NCI-H526 (cell line): ENCODE measurements at places on chromosomes 12 and 14.

GRCh38 chr12:103462675-103463074, 33.1 kb downstream of the C12orf42 start:
- DNase-seq: no peak

DNA sequence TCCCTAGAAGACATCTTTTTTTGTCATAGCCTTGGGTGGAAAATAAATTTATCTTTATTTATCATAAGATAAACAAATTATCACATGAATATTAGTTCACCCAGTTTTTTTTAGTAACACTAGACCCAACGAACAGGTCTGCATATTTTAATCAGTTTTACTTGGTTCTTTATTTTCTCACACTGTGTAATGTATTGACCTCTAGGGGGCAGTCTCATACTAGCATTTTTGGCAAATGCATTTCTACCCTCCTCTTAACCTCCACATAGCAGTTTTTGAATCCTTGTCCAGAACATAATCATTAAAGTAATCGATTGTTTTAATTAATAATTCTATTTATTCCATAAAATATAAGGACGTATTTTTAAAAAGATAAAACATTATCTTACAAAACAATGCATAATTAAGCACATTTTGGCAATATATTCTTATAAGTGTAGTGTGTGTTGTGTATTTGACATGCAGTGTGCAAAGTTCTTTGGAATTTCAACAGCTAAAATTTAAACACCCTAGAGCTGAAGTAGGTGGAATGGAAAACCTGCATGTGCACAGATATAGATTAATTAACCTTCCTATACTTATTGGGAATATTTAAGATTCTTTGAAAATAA, 31.6 kb upstream of the PTPRQ start:
- DNase-seq: no peak

DNA sequence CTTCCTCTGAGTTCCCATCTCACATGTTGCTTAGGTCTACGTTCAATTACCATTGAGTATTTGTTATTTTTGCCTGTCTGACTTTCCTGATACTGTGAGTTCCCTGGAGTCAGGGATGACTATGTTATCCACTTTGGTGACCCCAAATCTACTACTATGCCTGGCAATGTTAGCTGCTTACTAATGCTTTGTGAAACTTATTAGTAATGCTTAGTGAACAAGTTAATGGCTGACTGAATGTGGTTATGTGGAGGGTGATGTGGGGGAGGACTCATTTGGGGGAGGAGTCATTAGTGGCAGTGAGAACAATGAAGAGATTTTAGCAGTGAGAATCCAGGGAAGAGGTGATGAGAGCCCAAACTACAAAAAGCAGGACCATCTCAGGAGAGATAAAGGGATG, 121.6 kb downstream of the KTN1 start:
- no peak for DNase-seq

GRCh38 chr12:93729934-93730333, 52.8 kb downstream of the CRADD start:
- DNase-seq: no peak

DNA sequence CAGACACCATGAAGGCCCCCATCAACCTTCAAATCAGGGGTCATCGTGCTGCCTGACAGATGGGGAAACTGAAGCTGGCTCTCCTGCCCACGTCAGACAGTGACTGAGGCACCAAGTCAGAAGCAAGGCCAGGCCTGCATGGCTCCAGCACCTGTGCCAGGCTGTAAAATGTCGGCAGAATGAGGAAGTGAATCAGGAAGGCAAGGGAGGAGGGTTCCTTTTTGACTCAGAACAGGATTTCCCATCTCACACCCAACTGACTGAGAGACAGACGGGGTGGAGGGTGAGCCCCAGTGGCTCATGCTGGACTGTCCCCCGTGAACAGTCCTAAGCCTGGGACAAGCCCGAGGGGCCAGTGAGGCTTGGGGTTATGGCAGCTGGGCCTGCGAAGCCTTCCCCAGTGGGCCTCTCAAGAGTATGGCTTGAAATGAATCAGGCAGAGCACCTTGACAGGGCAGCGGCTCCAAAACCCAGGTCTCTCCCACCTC, 20.9 kb downstream of the SYNE3 start:
- no peak for DNase-seq

DNA sequence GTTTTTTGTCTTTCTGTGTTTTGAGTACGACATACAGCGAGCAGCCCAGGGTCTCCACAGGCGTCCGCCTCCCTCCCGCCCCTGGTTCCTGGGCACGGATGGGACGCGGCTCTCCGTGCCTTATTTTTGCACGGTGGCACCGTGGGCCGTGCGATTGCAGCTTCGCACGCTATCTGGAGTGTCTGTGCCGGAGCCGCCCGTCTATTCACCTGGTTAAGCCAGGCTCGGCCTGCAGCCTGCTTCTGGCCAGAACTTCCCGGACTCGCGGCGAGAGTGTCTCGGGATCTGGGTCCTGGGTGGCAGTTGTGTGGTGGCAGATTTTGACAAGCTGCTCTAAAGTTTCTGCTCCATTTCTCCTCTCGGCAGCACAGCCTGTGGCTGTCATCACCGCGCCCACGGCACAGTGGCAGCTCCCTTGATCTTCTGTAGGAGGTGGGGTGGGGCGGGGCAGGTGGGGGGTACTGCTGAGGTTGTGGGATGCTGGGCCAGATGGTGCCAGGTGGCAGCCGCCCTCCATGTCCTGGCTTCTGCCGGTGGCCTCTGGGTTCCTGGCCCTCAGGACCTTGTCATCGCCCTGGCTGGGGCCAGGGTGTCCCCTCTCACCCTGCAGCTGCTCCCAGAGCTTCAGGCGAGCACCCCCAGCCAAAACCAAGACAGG, 2.9 kb downstream of the MMP17 start:
- peak; percentile 62 for DNase-seq

GRCh38 chr12:11553871-11554533, 95.5 kb upstream of the ETV6 start:
- peak; percentile 86 for DNase-seq

DNA sequence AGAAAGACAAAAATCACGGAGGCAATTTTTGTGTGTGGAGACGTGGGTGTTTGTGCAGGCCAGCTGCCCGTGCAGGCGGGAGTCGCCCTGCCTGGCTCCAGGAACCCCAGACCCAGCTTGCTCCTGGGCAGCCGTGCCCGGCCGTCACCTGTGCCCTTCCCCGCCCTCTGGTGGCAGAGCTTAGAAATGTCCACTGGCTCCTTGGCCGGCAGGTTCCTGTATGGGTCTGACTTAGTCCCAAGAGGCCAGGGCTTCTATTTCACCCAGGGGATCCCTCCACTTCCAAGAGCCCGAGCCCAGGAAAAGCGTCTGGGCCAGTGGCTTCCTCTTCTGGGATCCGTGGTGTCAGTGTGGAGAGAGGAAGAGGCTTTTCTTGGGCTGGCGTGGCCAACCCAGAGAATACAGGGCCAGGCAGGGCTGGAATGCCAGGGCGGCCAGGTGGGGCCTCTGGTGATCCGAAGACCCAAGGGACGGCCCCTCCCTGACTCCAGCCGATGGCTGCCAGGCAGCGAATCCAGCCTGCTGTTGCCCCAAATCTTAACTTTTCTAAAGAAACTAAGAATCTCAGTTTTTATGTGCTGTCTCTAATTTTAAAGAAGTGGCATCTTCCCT, 120.9 kb downstream of the TMEM132C start:
- peak; percentile 27 for DNase-seq

DNA sequence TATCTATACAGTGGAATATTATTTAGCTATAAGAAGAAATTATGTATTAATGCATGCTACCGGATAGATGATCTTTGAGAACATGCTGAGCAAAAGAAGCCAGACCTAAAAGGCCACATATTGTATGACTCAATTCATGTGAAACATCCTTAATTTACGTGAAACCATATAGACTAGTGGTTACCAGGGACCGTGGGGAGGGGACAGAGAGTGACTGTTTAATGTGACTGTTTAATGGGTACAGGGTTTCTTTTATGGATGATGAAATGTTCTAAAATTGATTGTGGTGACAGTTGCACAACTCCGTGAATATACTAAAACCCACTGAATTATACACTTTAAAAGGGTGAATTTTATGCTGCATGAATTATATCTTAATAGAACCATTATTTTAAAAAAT, 8.5 kb upstream of the BCL7A start:
- DNase-seq: no peak

GRCh38 chr14:69318901-69319475, 59.0 kb downstream of the GALNT16 start:
- DNase-seq: no peak
